Stimulated activated CD4-positive, alpha-beta T cell treated with anti-CD3 and anti-CD28 coated beads, Interleukin-12 subunit alpha, Interleukin-12 subunit beta, amount 100 ng/mL, for 48 hours (primary cell): ENCODE measurements at places on chromosomes 5 and 9.

- no peak for DNase-seq
These were observed 1208.2 kb upstream of the C9orf72 start for GRCh38 chr9:28781481-28781880.

- no peak for DNase-seq
These were observed 57.1 kb upstream of the GOLPH3 start for GRCh38 chr5:32231241-32231640.

- no peak for DNase-seq
These were observed 146.8 kb downstream of the SIL1 start for GRCh38 chr5:139051392-139051791.

GRCh38 chr5:169745441-169746146, 108.5 kb downstream of the DOCK2 start:
- no peak for DNase-seq

GRCh38 chr5:179044765-179045164, 15.4 kb upstream of the ZNF354C start:
- DNase-seq, result no peak

DNA sequence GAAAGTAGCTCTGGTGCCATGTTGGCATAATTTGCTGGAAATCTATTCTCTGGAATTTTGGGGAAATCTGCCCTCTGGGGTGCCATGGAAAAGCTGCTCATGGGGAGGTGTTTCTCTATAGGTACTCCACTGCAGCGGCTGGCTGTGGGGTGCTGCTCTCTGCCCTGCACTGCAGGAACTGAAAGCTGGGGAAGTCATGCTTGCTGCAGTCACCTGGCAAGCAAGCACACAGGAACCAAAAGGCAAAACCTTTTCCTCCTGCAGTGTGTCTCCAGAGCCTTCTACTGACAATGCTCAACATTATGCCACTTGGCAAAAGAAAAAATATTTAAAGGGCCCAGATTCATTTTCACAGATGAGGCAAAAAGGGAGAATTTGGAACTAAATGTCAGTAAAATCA, 25.8 kb upstream of the CARNMT1 start:
- DNase-seq, result no peak

GRCh38 chr5:16245249-16245648, 65.7 kb upstream of the MARCHF11 start:
- no peak for DNase-seq

DNA sequence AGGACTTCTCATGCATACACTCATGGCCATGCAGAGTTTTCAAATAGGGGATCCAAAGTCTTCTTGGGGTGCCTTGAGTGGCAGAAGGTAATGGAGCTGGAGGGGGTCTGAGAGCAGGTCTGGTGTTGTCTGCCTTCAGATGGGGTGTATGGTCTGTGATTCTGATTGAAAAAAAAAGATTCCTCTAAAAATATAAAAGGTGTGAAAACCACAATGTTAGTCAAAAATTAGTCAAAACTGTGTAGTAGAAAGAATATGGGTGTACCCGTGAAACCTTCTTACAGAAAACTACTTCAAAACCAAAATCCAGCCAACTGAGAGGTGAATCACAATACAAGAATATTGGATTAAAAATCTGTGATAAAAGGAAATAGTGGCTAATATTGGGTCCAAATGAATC, 20.1 kb downstream of the DOCK2 start:
- no peak for DNase-seq

- DNase-seq, result no peak
These were observed 3.6 kb upstream of the SARDH start for GRCh38 chr9:133741716-133742115.

DNA sequence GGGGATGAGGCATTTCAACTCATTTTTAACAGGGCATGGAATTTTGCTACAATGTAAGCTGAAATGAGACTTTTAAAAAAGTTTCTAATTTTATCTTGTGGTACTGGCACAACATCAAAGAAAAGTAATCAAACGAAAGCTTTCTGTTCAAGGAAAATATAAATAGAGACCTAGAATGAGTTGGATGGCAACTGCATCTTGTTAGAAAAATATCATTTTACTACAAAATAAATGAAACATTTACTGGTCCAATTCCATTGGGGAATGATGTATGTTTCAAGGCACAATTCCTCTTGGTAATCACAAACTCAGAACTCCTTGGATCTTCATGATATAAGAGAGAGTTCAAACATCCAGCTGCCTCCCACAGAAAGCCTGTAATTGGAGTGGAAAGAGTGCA, 102.8 kb downstream of the HMHB1 start:
- no peak for DNase-seq

GRCh38 chr5:61964201-61964600, 341.8 kb upstream of the KIF2A start:
- no peak for DNase-seq

DNA sequence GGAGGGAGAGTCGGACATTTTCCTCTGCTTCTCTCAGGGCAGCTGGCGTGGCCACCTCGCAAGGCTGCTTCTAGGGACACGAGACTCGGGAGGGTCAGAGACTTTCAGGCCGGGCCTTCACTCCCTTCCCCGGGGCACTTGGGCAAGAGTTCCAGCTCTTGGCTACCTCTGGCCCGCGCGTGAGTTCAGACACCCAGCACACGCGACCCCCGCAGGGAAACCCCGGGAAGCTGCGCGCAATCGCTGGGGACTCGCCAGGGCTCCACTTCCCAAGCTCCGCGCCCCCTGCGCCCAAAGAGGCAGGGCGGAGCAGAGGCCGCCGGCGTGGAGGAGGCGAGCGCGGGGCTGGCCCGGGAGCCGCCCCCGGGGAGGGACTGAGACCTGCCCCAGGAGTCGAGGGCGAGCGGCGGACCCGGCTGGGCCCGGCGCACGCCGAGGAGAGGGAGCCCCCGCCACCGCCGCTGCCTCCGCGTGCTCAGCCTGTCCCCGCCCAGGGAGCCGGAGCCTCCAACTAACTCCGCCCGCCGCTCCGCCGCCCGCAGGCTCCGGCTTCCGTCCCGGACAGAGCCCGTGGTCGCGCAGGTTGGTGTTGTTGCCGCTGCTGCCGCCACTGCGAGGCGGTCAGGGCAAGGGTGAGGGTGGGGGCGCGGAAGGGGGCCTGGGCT, at the start of gene PAM:
PAM (plus strand) TSS at position 539 of the 665 bp plus-strand sequence. CDS start 110,891 bp downstream, outside the sequence.
- peak; percentile 59 for DNase-seq

DNA sequence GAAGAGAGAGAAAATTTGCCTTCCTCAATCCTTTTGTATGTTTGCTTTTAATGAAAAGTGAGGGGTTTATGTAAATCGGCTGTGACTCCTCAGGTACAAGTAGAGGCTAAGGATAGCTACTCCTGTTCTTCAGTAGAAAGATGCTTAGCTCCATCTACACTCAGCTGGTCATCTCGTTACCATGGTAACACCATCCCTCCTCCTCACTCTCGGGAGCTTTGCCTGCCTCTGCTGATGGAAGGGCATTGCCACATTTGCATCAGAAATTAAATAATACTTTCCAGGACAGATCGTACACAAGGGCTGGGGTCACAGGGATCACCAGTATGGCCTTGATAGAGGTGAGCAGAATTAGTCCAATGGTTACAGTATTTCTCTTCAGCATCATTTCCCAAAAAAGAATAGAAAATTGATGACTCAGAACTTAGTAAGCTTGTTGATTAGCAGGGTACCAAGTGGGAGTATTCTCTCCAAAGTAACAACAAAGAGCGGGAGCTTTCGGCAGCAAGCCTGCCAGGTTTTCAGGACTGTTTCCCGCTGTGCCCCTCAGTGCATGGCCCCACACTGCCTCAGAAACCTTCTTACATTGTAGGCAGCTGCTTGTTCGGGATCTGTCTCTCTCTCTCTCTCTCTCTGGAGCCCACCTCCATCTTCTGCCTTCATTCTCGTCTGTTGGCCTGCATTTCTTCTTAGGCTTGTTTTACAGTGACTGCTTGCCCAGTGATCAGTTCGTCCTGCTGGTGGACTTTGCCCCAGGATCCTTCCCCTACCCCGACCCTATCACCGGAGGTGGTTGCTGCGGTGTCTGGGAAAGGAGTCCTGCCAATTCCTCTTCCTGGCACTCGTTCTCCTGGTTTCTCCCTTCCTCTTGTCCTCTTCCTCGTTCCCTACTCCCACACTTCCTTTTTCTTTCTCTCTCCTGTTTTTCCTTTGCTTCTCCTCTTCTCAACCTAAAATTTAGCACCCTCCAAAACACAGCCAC, 51.9 kb upstream of the SNAPC3 start:
- no peak for DNase-seq

GRCh38 chr5:8048920-8049319, 180.0 kb downstream of the MTRR start:
- no peak for DNase-seq

GRCh38 chr9:130107955-130108354, 54.2 kb downstream of the GPR107 start:
- no peak for DNase-seq

GRCh38 chr5:177256296-177256695, 47.2 kb downstream of the RAB24 start:
- no peak for DNase-seq

DNA sequence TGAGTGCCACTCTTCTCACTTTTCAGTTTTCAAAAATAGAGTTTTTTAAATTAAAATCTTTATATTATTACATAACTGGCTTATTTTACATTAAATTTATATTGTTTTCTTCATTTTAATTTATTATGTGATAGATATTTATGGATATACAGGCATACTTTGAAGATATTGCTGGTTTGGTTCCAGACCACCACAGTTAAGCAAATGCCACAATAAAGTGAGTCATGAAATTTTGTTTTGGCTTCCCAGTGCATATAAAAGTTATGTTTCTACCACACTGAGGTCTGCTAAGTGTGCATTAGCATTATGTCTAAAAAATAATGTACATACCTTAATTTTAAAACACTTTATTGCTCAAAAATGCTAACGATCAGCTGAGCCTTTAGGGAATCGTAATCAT, 47.4 kb downstream of the NDUFS4 start:
- DNase-seq, result no peak

- DNase-seq, result no peak
These were observed 14.9 kb downstream of the FAM151B start for GRCh38 chr5:80502800-80503199.

DNA sequence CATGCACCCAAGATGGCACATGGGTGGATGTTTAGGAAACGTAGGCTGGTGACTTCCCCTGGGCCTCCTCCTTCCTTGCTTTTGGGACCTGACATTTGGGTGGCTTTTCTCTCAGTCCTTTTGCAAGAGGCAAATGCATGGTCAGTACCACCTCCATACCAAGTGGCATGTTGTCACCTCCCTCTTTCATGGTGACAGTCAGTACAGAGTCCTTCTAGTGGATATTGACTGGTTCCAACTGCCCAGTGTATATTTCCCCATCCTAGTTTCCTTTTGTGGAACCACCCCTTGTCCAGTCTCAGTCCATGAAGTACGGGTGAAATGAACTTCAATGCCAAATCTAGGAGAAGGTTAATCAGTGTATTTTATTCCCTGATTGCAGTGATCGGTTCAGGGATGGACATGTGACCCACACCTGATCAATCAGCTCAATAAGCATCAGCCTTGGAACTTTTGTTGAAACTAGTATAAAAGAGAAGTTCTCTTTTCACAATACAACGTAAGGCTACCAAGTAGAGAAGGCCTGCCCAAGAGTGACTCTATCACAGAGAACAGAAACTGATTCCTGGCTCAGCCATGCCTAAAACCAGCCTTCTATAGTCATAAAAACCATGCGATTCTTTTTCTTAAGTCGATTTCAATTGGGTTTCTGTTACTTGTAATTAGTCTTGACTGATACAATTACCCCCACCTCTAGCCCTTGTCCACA, 143.4 kb upstream of the KLF9 start:
- DNase-seq, result no peak

GRCh38 chr9:98709968-98710965, 1.5 kb upstream of the GABBR2 start:
- no peak for DNase-seq

GRCh38 chr5:128665747-128666355, 127.8 kb upstream of the FBN2 start:
- DNase-seq, result no peak

GRCh38 chr5:97844797-97845196, 661.8 kb upstream of the RIOK2 start:
- DNase-seq, result no peak

DNA sequence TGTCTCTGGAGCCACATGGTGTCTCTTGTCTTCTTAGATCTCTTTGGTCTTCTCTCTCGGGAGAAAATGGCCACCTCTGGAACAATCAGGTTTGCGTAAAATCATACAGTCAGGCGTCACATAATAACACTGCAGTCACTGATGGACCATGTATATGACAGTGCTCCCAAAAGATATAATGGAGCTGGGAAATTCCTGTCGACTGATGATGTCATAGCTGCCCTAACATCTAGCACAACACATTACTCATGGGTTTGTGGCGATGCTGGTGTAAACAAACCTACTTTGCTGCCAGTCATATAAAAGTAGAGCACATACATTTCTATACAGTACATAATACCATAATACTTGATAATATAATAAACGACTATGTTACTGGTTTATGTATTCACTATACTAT, 30.1 kb upstream of the RAI14 start:
- DNase-seq, result no peak

- DNase-seq, result no peak
These were observed 6.5 kb downstream of the TLE1 start for GRCh38 chr9:81682797-81683196.

DNA sequence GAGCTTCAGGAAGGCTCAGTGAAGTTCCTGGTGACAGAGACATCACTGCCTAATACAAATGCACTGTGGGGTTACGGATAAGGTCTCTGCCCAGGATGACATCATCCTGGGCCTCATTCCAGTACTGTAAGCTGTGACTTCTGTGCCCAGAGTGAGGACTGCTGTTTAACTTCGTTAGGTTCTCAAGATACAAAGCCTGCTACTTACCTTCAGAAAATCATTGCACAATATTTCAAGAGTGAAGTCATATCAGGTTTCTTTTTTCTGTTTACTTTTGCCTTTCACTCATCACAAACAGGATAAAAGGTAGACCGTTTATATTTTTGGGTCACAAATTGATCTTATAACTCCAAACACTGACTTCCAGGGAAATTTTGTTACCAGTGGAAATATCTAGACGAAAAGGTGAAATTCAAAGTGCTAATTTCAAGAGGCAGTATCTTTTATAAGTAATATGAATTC, 241.2 kb downstream of the PIK3R1 start:
- DNase-seq, result no peak

DNA sequence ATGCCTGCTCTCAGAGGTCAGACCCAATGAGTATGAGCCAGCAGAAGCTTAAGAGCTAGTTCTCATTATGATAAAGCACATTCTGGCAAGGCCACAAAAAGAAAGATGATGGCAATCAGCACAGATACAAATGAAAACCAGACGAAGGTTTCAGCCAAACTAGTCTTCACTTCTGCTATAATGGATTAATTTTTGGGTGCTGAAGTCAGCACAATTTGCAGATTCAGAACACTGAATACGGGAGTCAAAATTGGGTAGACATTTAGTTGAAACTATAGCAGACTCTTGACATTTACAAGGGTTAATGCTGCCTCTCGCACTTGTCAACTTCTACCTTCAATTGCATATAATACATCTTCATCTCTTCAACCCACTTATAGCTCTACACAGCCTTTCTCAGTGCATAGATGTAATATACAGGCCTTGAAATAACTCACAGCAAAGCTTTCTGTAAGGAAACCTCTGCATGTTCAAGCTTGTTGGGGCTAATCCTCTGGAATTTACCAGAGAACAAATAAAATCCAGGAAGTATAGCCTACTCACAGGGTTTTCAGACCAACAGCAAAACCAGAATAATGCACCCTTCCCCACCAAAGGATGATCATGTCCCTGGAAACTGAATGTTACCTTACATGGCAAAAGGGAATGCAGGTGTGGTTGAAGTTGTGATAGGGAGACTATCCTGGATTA, 77.1 kb downstream of the BAAT start:
- DNase-seq, result no peak
